ENCODE measurements at places on chromosomes 6 and 20. TPM values are rescaled to one million over a fixed set of nuclear protein-coding genes. Genes with fewer than 3 reads are reported as not detected.

GRCh38 chr6:116381000-116381399 is 10.3 kb downstream of the DSE start:
- DNase-seq, result no peak

The HCK gene
- total RNA-seq, result not detected

The SYCP2 gene
- 0.88 TPM for total RNA-seq

DNA sequence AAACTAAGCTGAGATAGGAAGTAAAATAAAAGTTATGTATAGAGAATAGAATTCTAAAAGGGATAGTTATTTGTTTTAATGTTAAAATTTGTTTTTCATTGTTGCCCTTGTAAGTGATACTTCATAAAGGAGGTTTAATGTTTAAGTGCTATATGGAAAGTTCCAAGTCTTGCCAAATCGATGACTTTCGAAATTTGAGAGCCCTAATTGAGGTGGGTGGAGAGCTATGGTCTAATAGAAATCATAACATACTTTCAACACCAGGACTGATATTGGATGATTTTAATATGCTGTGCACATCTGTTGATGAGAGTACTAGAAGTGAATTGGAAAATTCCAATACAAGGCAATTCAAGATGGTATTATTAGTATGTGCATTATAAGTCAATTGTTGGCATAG is 64.6 kb downstream of the RNF144B start:
- DNase-seq, result no peak

GRCh38 chr20:36454332-36454697 is 87.0 kb upstream of the MYL9 start:
- DNase-seq, result no peak

The STX11 gene
- 0.38 TPM for total RNA-seq

The DNAJC5 gene
- 44.1 TPM for total RNA-seq

- no peak for DNase-seq
These were observed 67.9 kb downstream of the SGK1 start for GRCh38 chr6:134249759-134250602.

DNA sequence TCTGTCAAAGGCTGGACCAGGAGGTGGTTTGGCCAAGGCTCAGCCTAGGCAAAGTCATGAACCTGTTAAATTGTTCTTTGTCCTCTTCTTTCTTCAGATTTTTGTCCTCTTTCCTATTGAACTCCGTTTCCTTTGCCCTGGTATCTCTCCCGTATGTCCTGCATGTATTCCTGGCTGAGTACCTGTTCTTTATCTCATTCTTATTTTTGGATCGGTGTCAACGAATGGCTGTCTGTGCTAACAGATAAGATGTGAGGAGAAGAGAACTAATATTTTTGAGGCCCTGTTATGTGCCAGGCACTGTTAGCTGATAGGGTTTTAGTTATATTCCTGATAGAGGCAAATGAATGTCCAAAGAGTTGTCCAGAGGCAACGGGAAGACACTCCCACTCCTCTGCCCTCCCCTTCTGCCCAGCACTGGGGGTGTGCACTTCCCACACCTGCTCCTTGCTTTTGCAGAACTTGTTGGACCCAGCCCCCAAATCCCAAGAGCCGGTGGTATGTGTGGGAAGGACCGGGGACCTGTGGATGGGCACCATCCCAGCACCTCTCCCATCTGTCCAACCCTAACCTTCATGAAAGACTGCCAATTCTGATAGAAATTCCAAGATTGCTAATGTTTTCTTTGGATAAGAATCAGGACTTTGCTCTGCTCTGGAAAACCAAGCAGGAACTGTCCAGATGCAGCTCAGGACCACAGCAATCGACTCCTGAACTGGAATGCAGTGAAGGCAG is 20.6 kb downstream of the MMP24OS start:
- no peak for DNase-seq

Measured in type B pancreatic cell (in vitro differentiated cells).